ENCODE measurements at places on chromosomes 1 and 21.

GRCh38 chr1:42422737-42423136 is 33.1 kb downstream of the ZMYND12 start:
- peak; percentile 64 for DNase-seq

GRCh38 chr1:87119541-87120140 is 205.2 kb downstream of the HS2ST1 start:
- no peak for DNase-seq

- DNase-seq: no peak
These were observed 615 bp downstream of the GPR161 start for GRCh38 chr1:168135921-168136708.

DNA sequence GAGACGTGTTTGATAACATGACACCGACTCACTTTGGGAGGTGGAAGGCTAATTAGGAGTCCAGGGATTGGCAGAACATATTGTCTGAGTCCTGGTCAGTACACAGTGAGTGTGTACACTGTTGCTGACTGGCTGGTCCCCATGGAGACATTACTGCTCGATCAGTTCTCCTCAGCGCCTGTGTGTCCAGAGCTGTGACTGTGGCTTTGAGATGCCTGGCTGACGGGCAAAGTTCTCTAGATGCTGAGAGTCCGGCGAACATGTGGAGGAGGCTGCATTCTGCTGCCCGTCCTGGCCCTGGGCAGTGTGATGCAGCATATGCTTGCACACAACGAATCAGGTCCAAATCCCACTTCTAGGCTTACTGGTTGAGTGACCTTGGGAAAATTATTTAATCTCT is 280.1 kb upstream of the ST6GALNAC5 start:
- DNase-seq: no peak
